ENCODE measurements at places on chromosomes 13 and 19.

- no peak for DNase-seq
These were observed 1.5 kb upstream of the KLK11 start for GRCh38 chr19:51027873-51028272.

GRCh38 chr13:30976025-30976424 is 43.6 kb downstream of the TEX26 start:
- no peak for DNase-seq

GRCh38 chr19:51127755-51128154 is 3.0 kb downstream of the SIGLEC9 start:
- peak; percentile 24 for DNase-seq

DNA sequence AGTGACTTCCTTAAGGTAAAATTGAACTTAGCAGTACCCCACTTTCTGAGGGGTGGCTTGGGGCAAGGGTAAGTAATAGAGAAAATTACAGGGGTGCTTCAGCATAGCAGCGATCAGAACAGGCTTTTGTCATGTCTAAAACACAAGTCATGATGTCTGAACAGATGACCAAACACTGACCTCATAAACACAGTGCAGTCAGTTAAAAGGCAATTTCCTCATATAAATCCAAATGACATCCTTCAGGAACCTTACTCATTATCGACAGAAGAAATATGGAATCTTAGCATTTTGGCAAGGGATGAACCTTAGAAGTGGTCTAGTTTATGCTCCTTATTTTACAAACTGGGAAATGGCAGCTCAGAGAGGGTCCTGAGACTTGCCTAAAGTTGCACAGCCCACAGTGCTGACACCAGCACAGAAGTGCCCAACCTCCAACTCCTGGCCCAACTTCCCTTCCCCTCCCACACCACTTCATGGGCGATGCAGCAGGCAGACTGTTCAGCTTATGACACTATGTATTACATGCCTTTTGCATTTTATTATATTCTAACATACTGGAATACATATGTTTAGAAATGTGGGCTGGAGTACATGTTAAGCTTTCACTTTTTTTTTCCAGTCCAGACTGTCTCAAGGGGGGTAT is 3.6 kb downstream of the GJA3 start:
- DNase-seq: no peak

DNA sequence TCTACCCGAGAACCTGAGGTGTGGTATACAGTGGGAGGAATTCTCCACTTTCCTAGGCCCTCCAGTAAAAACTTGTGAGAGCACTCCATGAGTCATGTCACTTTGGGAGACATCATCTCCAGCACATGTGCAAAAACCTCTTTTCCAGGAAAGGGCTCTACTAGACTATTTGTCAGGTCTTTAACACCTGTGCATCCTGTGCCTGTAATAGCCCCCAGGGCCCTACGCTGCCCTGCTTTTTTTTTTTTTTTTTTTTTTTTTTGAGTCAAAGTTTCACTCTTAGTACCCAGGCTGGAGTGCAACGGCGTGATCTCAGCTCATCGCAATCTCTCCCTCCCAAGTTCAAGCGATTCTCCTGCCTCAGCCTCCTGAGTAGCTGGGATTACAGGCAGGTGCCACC is 1.7 kb upstream of the ERVV-1 start:
- DNase-seq: no peak
